Effector memory CD8-positive, alpha-beta T cell (primary cell): ENCODE measurements at places on chromosomes 1 and 21.
A peak's percentile ranks its signal among the peaks of the same experiment; 100 is the strongest.

GRCh38 chr1:160952129-160952510, 2.5 kb downstream of the ITLN2 start:
- DNase-seq, result no peak

DNA sequence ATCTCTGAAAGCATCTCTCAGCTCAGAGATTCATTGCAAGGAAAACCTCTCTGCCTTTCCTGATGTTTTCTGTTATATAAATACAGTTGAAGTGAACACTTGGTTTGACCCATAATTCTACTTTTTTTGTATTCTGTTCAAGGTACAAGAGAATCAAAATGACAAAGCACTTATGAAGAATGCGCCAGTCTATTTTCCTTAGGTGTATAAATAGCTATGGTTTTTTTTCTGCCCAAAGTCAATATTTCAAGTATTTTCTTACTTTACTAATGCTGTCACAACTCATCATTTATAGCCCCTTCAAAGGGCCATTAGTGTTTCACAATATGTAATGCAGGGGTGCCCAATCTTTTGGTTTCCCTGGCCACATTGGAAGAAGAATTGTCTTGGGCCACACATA, 142.5 kb upstream of the C1orf105 start:
- no peak for DNase-seq

- DNase-seq, result no peak
Observed at GRCh38 chr1:197130677-197131304, 15.7 kb downstream of the ASPM start.

DNA sequence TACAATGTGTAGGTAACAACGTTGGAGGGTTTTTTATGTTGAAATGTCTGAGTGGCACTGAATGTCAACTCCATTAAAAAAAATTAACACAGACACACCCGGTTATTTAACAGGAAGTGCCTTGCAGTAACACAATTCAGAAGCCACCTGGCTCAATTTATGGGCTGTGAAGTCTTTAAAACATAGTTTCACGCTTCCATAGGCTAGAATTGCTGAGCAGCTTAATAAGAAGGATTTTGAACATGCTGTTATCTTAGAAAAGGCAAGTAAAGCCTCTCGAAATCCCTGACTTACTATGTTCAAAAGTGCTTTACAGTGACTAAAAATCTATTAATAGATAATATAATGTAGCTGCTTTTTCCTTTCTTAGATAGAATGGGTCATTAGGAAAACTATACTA, 19.7 kb downstream of the SRSF4 start:
- DNase-seq, result no peak

DNA sequence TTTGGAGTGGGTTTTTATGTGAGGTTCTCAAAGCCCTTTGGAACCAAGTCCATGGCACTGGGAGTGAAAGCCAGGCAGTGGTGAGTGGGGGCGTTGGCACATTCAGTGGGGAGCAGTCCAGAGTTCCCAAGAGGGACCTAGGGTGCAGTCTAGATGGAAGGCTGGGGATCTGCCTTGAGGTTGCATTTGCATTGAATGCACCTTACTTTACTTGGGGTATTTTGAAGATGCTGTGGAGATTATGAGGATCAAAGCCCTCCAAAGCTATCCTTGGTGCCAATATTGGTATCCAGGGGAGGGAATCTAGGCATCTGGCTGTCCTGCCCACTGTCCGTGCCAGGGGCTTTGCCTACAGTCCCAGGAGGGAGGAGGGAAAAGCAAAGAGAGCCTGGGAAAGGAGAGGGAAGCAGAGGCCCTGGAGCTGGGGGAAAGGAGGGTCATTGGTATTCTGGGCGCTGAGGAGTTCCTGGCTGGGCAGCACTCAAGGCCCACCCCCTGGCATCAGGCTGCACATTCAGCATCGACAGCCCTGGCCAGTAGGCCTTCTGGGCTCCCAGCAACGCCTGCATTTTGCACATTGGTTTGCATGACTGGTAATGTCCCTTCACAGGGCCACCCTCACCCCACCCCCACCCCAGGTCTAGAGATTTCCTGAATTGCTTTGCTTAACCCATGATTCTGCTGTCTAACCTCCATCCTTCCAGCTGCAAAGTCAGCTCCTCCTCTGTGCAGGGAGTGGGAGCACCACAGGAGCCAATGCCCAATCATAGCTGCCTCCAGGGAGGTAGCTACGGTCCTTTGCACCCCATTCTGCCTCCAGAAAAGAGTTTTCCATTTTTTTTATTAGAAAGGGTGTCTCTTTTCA, 843 bp upstream of the BCAN start:
- DNase-seq, result no peak

GRCh38 chr1:74512170-74512915, at the start of gene LRRC53:
Gene LRRC53, minus strand, starts transcription at chr1:74512611. Its CDS starts 29,262 bp downstream, at chr1:74483349.
- no peak for DNase-seq

DNA sequence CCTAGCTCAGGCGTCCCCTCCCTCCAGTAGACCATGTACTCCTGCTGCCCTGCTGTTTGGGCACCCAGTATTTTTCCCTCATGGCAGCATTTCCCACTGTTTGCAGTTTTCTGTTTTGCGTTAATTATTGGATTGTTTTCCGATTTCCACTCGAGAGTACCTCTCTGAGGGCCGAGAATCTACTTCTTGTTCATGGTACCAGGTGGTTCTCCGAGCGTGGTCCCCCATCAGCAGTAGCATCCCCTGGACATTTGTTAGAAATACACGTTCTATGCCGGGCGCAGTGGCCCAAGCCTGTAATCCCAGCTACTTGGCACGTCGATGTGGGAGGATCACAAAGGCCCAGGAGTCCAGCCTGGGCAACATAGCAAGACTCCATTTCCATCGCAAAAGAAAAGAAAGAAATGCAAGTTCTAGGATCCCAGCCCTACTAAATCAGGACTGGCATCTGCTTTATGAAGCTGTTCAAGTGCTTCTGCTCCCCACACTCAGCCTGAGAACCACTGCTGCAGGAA, 690 bp downstream of the RRP1 start:
- DNase-seq, result no peak

DNA sequence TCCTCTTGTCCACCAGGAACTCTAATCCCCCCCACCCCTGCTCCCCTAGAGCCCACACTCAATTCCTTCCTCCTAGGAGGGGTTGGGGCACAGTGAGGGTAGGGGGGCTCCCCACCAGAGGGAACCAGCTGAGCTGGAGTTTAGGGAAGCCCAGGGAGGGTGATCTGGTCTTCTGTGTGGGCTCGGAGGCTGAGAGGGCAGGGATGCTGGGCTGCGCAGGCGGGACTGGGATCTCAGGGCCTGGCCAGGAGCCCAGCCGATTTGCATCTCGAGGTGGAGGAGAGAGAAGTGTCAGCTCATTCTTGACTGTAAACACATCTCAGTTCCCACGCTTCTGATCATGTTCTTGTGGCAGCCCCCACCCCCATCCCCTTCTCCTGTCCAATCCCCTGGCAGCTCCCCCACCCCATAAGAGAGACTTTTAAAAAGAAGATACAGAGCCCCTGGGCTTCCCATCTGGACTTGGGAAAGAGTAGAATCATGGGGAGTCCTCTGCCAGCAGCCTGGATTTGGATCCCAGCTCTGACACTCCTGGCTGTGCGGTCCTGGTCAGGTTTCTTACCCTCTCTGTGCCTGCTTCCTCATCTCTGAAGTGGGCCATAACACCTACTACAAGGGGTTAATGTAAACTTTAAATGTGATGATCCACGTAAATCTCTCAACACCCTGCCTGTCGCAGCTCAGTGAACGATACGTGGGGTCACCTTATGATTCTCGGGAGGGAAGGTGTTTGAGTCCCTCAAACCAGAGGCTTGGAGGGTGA, 6.6 kb downstream of the PEAR1 start:
- DNase-seq, result no peak

GRCh38 chr21:43337901-43338655, 88.9 kb downstream of the SIK1 start:
- no peak for DNase-seq

GRCh38 chr1:25425098-25426085, 4.8 kb upstream of the RHCE start:
- no peak for DNase-seq

GRCh38 chr1:34781071-34781843, at the start of gene GJB3:
Gene GJB3, plus strand, starts transcription at chr1:34781214. Its CDS starts 3,549 bp downstream, at chr1:34784763.
- DNase-seq, result no peak

DNA sequence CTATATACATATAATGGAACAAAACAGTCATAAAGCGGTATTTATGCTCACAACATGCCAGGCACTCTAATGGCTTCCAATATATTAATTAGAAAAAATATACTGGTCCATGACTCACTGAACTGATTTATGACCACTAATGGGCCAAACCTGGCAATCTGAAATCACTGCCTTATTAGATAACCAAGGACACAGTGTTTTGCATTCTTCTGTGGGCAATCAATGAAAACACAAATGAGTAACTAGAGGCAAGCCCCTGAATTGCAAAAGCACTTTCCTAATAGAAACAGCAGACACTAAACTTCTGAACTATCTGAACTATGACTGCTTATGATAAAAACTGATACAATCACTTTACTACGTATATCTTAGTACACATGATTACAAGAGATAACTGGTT, 3.5 kb downstream of the GCLM start:
- no peak for DNase-seq

DNA sequence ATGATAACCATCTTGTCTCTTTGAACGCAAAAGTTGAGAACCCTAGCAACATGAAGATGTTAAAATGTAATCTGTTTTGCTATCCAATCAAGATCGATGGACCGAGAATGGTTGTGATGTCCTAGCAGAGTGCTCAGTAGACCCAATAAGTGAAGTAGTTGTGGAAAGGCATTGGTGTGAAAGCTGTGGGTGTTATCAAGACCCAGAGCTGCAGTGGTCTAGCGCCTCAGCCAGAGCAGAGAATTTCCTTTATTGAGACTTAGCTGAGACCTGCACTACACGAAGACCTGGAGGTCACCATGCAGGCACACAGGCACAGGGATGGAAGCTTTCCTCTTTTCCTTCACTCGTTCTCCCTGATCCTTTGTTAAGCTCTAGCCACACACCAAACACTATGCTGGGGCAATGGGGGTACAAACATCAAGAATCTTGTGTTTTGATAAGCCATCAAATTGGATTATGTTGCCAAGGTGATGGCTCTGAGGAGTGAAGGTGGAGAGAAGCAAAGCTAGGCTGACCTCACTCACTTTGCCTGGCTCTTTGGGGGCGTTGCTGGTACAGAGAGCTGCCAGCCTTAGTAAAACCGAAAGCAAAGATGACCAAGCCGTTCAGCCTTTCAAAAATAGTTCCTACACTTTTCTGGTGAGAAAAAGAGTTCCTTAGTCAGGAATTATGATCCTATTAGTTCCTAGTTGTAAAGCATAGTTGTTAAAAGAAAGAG, 24.1 kb downstream of the METTL13 start:
- peak; percentile 4 for DNase-seq

GRCh38 chr1:200483491-200484143, 73.8 kb upstream of the ZNF281 start:
- DNase-seq, result no peak

DNA sequence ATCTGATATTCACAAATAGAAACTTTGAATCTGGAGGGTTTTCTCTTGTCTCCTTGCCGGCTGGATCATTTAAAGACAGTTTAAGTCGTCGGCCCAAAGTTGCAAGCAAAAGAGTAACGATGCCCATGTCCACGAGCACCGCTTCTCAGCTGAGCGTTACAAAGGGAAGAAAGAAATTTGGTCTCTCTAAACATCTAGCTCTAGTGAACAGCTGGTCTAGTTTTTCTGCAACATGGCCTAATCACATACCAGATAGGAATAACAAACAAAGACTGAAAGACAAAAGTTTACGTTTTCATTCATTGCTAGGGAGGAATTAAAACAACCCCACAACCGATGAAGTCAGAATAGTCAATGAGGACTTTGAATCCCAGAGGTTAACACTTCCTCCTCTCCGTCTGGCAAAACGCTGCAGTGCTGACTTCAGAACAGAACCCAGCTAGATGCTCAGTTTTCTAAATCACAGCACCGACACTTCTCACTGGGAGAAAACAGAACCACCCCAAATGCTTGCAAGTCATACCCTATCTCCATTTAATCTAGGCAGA, 69.4 kb downstream of the NTPCR start:
- no peak for DNase-seq

DNA sequence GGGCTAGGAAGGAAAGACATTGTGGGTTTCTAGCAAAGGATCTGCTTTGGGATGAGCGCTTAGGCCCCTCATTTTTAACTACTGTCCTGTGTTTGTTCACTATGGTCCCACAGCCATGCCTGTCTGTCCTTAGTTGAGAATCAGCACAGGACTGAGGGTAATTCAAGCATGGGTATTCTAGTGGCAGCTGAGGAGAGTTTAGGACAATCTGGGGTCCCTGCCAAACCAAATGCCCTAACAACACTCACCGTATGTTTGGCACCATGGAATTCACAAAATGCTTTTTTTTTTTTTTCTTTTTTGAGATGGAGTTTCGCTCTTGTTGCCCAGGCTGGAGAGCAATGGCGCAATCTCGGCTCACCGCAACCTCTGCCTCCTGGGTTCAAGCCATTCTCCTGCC, 10.4 kb downstream of the ARHGEF11 start:
- DNase-seq, result no peak

- DNase-seq, result no peak
Observed at GRCh38 chr1:186659890-186660341, 20.3 kb downstream of the PTGS2 start.

DNA sequence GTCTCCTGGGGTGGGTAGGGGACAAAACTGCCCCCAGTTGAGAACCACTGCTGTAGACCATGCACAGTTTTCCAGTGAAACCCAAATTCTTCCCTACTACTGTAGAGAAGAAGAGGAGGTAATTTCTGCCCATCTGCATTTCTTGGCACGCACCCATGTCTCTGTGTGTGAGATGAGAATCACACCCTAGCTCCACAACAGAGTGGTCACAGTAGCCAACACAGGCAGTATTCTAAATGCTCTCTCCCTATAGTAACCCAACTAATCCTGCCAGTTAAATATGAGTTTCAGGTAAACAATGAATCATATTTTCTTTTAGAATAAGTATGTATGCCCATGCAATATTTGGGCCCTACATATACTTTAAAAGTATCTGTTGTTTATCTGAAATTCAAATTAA, 1.2 kb upstream of the CAPN2 start:
- no peak for DNase-seq

DNA sequence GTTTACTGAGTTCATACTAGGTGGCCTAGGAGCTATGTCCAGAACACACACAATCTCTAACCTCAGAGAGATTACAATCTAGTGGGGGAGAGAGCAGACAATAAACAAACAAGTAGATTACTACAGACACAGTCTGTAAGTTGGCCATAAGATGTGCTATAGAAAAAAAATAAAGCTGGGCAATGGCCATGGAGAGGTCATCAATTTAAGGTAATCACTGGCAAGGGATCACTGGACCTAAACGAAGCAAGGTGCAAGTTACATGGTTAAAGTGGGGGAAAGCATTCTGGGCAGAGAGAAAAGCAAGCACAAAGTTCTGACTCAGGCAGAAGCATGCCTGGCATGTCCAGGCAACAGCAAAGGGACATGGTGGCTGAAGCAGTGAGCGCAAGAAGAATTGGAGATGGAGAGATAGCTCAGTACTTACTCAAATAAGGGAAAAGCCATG, 147.0 kb downstream of the RERE start:
- no peak for DNase-seq

- peak; percentile 53 for DNase-seq
Observed at GRCh38 chr1:204565617-204566582, 49.7 kb downstream of the MDM4 start.

- no peak for DNase-seq
Observed at GRCh38 chr1:51600965-51601364, 15.9 kb upstream of the OSBPL9 start.

GRCh38 chr1:100053119-100053518, 79.6 kb downstream of the SASS6 start:
- DNase-seq, result no peak

GRCh38 chr1:73517603-73518191, 680.3 kb downstream of the LRRIQ3 start:
- DNase-seq, result no peak
